ENCODE measurements at places on chromosomes 6 and 20.
A peak's percentile ranks its signal among the peaks of the same experiment; 100 is the strongest.

- DNase-seq: no peak
Observed at GRCh38 chr6:164897523-164898235, 411.7 kb downstream of the C6orf118 start.

- DNase-seq: no peak
Observed at GRCh38 chr6:3226481-3227362, 731 bp downstream of the TUBB2B start.

- no peak for DNase-seq
Observed at GRCh38 chr6:108502832-108503231, 57.9 kb upstream of the FOXO3 start.

- DNase-seq: no peak
Observed at GRCh38 chr6:95587989-95588388, 10.7 kb downstream of the MANEA start.

DNA sequence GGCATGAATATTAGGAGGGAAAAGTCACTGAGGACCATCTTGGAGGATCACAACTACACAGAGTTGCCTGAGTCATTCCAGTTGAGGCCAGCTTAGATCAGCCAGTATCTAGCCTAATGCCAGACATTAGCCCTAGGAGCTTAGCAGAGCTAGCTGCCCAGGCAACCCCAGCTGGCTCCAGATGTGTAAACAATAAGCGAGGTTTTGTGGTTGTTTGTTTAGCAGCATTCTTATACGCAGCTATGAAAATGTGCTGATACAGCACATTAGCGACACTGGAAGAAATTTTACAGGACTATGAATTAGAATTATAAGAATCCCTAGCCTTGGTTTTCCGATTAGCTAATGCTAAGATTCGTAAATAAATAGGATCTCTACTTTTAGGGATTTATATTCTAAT is 59.3 kb downstream of the BTBD3 start:
- DNase-seq: peak; percentile 6

DNA sequence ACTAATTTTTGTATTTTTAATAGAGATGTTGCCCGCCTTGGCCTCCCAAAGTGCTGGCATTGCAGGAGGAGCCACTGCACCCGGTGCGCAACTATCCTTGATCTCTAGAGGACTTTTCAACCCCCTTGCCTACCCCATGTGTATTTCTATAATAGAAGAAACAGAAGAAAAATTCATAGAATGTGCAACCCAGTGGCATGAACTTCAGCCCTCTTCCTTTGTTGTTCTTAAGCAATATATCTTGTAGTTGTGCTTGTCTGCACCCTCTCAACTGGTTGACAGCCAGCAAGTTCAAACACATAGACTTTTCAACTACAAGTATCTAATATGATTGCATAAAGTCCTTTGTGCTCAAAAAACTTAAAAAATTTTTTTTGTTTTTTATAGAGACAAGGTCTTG is 72.3 kb upstream of the NCOA3 start:
- DNase-seq: no peak

DNA sequence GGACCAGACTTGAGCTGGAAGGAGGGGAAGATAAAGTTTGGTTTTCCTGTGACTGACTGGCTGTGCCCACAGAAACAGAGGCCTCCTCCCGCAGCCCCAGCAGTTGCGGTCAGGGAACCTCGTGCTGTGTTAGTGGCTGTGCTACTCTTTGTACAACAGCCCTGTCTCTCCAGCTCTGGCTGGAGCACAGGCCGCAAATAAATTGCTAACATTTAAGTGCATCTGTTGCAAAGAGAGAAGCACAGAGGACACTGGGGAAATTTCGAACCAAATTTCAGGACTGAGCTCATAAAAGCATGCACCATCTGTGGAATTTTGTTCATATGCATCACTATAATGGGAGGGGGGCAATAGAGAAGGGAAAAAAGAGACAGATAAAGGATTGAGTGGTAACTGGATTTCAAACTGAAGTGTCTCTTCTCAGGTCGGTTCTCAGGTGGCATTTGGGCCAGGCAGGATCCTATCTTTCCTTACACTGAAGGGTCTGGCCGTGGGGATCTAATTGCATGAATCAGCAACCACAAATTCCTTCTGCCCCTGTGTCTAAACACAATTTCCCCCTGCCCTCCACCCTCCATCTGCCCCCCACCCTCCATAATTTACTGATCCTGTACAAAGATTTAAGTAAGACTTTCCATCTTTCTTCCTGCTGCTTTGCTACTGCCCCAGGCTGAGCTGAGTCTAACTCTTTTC is 88.9 kb upstream of the ATXN1 start:
- DNase-seq: no peak

DNA sequence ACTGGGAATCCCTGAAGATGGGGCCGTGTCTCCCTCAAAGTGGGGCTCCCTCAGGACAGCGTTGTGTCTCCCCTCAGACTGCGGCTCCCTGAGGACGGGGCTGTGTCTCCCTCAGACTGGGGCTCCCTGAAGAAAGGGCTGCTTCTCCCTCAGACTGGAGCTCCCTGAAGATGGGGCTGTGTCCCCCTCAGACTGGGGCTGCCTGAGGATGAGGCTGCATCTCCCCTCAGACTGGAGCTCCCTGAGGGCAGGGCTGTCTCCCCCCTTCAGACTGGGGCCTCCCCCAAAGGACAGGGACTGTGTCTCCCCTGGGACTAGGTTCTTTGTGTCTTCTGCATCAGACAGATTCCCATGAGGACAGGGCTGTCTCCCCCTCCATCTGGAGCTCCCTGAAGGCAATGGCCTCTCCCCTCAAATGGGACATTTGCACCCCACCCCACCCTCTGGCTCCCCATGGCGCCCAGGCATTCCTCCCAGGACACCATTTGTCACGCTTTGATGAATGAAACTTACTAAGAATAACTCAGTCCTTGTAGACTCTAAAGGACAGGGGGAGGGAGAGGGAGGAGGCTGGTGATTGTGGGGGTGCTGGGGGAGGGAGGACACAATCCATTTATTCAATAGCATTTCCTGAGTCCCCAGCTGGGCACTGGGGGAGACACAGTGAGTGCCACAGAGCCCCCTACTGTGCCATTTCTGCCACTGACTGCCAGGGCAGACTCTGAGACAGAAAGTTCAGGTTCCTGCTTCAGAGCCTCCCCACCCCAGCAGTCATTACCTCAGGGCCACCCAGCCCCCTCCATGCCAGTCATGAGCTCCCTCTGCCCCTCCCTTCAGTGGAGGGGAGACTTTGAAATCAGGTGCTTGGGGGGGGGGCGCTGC is 122.4 kb downstream of the MRPL14 start:
- no peak for DNase-seq

DNA sequence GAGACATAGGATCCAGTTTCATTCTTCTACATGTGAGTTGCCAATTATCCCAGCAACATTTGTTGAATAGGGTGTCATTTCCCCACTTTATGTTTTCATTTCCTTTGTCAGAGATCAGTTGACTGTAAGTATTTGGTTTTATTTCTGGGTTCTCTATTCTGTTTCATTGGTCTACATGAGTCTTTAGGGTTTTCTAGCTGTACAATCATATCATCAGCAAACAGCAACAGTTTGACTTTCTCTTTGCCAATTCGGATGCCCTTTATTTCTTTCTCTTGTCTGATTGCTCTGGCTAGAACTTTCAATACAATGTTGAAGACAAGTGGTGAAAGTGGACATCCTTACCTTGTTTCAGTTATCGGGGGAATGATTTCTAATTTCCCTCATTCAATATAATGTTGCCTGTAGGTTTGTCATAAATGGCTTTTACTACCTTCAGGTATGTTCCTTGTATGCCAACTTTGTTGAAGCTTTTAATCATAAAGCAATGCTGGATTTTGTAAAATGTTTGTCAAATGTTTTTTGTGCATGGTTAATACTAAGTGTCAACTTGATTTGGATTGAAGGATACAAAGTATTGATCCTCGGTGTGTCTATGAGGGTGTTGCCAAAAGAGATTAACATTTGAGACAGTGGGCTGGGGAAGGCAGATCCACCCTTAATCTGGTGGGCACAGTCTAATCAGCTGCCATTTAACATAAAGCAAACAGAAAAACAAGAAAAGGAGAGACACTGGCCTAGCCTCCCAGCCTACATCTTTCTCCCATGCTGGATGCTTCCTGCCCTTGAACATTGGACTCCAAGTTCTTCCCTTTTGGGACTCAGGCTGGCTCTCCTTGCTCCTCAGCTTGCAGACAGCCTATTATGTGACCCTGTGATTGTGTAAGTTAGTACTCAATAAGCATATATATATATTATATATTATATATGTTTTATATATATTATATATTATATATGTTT is 23.3 kb downstream of the MICA start:
- DNase-seq: no peak

DNA sequence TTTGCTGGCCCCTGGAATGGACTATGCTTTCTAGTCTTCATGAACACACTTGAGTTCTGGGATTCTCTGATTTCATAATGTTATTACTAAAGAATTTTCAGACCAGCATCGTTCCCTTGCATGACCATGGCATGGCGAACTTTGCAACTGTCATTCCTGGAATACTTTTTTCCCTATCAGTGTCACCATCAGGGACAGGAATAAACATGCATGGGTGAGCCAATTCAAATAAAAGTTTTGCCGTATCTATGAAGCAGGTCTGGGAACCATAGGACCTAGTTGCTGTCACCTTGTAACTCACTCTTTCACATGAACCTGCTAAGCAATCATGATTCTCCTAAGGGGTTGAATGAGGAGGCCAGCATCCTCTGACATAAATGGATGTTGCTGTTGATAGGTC is 68.2 kb upstream of the AGPAT4 start:
- no peak for DNase-seq

- peak; percentile 60 for DNase-seq
Observed at GRCh38 chr6:99350573-99350972, 1.1 kb upstream of the FAXC start.

DNA sequence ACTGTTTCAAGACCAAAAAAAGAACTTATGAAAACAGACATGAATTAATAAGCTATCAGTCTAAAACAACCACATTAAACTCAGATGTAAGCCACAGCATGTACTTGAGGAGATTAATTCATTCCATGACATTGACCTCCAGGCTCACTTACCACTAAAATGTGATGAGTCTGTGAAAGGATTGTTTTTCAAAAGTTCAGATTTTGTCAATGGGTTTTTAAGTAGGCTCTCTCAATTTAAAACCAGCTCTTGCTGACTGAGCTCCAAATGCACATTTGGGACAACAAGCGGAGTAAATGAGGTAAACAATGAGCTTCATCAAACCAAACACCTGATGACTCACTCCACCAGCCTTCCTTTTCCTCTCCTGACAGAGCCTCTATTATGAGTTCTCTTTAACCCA is 197.0 kb downstream of the SIM1 start:
- no peak for DNase-seq

DNA sequence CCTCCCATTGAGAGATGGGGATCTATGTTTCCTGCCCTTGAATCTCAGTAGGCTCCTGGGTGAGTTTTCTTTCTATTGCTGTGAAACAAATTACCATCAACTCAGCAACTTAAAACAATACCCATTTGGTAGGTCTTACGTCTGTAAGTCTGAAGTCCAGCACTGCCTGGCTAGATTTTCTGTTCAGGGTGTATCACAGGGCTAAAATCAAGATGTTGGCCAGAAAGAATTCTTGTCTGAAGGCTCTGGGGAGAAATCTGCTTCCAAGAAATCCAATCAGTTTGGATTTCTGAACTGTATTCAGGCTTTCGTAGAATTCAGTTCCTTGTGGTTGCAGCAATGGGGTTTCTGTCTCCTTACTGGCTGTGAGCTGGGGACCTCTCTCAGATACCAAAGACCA is 99.6 kb upstream of the SLC24A3 start:
- no peak for DNase-seq

GRCh38 chr6:13411484-13411883 is 75.9 kb downstream of the GFOD1 start:
- no peak for DNase-seq

GRCh38 chr20:46587986-46588385 is 37.5 kb upstream of the OCSTAMP start:
- DNase-seq: no peak

DNA sequence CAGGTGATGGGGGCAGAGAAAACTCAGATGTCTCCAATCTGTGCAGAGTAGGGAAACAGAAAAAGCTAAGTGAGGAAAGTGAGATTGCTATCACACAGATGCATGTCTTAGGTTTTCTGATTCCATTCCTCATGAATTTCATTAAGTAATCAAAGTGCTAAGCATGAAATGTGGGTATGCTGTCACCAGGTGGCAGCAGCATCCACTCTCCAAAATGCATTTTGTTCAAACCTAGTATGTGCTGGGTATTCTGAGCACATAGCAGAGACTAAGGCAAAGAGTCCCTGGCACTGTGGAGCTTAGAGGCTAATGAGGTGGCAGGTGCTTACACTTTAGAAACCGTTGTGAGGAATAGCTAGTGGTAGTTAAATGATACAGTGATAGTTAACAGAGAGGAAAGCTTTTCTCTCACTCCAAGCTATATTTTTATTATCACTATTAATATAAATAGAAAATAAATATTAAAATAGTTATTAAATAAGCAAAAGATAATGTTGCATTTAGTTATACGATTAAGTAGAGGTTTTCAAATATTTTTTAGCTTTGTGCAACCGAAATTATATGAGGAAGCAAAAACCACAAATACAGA is 179.5 kb downstream of the CDH26 start:
- DNase-seq: peak; percentile 40

DNA sequence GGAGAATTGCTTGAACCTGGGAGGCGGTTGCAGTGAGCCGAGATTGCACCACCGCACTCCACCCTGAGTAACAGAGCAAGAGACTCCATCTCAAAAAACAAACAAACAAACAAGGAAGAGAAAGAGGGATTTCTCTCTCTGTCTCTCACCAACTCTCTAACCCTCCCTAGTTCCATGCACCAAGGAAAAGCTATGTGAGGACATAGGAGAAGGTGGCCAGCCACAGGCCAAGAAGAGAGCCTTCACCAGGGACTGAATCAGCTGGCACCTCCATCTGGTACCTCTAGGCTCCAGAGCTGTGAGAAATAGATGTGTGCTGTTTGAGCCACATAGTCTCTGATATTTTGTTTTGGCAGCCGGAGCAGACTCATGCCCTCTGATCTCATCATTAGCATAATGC is 9.0 kb upstream of the FAM110A start:
- no peak for DNase-seq

- DNase-seq: no peak
Observed at GRCh38 chr6:142838821-142839685, 105.9 kb downstream of the HIVEP2 start.

DNA sequence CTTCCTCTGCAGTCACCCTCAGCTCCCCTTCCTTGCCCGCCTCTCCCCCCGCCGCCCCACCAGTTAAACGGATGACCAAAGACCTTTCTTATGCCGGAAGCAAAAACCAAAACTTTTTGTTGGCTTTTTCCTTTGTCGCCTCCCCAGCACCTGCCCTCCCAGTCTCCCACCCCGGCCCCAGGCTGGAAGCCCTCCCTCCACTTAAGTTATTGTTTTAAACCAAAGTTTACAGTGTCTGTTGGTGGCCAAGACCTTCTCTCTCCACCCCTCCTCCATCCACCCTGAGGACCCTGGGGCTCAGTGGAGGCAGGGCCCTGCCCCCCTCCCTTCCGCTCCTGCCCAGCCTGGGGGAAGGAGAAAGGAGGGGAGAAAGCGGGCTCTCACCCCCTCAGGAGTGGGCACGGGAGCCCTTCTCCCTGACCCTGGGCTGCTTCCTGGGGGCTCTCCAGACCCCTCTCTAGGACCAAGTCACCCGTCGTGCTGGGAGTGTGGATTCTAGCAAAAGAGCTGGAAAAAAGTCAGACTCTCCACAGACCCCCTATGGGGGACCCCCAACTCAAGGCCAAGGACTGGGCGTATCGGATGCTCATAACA is 38.3 kb upstream of the MDFI start:
- DNase-seq: no peak

GRCh38 chr6:33029328-33030184 is 20.2 kb upstream of the HLA-DOA start:
- DNase-seq: no peak

- DNase-seq: no peak
Observed at GRCh38 chr6:14130435-14131075, 13.0 kb downstream of the CD83 start.

- no peak for DNase-seq
Observed at GRCh38 chr6:87905101-87905641, 142.5 kb upstream of the SPACA1 start.
